ENCODE measurements at places on chromosomes 13 and 19. TPM values are rescaled to one million over a fixed set of nuclear protein-coding genes. Genes with fewer than 3 reads are reported as not detected.
A peak's percentile ranks its signal among the peaks of the same experiment; 100 is the strongest.

GPC6 gene
- total RNA-seq: 27.0 TPM

GRCh38 chr13:114067381-114067885 lies 65.0 kb downstream of the RASA3 start:
- peak; percentile 25 for DNase-seq

GRCh38 chr13:72390909-72391308 lies 336.5 kb downstream of the MZT1 start:
- no peak for DNase-seq

DNA sequence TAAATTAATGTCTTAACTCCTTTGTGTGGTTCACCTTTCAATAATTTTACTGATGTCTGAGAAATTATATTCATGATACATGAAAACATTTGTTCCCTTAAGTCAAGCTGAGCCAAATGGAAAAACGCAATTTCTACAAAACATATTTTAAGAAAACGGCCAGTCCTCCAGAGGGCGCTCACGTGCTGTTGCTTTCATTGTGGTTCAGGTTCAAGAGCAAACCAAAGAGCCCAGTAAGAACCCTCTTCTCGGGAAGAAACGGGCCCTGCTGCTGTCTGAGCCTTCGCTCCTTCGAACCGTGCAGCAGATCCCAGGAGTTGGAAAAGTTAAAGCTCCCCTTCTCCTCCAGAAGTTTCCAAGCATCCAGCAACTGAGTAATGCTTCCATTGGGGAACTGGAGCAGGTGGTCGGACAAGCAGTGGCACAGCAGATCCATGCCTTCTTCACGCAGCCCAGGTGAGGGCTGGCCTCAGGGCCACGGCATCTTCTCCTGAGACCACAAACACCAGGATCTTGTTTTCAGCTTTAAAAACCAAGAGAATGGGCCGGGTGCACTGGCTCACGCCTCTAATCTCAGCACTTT lies 4.3 kb downstream of the FAAP24 start:
- peak; percentile 79 for DNase-seq

BICRA gene
- total RNA-seq: 10.8 TPM

All from tongue (tissue), 3 donors.